ENCODE measurements at places on chromosomes 1 and 21. TPM values are rescaled to one million over a fixed set of nuclear protein-coding genes. Genes with fewer than 3 reads are reported as not detected.

- no peak for DNase-seq
- no peak overlapping the region for H3K4me3 ChIP-seq
- H3K36me3 ChIP-seq = no peaks in the 10 kb centered on the region
Measured at GRCh38 chr1:145863282-145864018, 4.6 kb upstream of the PIAS3 start.

- DNase-seq = no peak
- H3K27me3 ChIP-seq = no peaks in the 10 kb centered on the region
- peak overlapping the region; percentile 95 for H3K27ac ChIP-seq
Measured at GRCh38 chr1:165632491-165632890, 1.5 kb downstream of the MGST3 start.

DNA sequence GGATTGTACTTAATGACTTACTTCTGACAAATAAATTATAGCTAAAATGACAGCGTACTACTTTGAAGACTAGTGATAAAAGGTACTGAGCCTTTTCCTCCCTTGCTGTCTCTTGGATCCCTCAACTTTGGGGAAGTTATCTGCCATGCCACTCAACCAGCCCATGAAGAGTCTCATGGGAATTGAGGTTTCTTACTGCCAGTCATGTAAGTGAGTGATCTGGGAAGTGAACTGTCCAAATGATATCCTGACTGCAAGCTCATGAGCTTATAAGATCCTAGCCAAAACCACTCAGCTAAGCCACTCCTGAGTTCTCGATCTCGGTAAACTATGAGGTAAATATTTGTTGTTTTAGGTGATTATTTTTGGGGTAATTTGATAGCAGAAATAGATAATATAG lies 247.8 kb downstream of the NCAM2 start:
- no peaks in the 10 kb centered on the region for H3K36me3 ChIP-seq
- no peak overlapping the region for H3K27ac ChIP-seq
- H3K27me3 ChIP-seq = no peaks in the 10 kb centered on the region
- no peaks in the 10 kb centered on the region for H3K4me1 ChIP-seq
- no peak overlapping the region for H3K4me3 ChIP-seq
- no peak for DNase-seq

DNA sequence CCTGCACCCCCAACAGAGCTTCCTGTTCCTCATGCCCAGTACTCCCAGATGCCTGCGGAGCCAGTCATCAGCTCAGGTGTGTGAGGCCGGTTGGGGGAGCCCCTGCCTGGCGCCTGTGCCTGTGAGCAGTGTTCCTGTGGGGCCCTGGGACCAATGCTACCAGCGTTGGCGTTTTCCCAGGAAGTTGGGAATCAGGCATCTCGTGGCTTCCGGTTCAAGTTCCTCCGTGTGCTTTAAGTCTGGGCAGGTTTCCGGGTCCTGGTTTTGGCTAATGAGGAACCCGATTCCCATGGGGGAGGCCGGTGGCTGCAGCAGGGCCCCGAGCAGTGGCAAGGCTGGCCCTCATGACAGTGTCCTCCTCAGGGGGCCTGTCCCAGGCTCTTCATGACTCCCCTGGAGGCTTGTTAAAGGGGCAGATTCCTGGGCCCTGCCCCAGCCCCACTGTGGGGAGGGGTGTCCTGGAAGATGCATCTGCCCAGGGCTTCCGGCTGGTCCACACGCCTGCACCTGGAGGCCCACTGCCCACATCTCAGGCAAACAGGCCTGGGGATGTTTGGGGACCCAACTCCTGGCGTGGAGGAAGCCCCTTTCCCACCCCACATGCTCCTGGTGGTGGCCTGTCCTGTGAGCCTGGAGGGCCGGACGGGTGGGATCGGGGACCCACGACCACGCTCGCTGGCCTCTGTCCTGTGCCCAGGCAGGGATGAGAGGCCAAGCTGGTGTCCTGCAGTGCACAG lies 26.2 kb downstream of the TP73 start:
- no peaks in the 10 kb centered on the region for H3K36me3 ChIP-seq
- H3K27ac ChIP-seq = no peak overlapping the region
- no peak for DNase-seq
- no peak overlapping the region for H3K4me3 ChIP-seq
- H3K4me1 ChIP-seq = peaks cover 9% of the 10 kb centered on the region

DNA sequence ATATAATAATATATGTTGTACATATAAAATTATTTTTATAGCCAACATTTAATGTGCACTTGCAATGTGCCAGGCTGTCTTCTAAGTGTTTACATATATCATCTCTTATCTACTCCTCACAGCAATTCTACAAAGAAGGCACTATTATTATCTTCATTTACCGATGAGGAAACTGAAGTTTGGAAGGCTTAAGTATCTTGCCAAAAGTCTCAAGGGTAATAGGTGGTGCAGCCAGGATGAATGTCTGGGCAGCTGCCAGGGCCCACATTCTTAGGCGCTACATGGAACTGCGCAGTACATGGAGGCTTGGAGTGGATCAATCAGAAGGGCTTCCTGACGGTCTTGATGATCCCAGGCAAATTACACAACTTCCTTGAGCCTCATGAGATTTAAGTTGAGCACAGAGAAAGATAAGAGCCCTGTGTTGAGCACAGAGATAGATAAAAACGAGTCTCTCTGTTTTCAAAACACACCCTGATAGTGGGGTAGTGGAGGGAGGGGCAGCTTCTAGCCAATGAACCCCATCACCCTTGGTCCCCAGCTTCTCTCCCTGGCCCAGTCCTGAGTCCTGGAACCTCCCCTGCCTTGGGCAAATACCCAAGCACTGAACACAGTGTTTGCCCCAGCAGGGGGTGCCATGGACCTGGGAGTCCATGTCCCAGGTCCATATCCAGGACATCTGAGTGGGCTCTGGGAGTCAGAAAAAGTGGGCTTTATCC lies 9.2 kb downstream of the POU3F1 start:
- no peak overlapping the region for H3K4me3 ChIP-seq
- H3K4me1 ChIP-seq = no peaks in the 10 kb centered on the region
- H3K27ac ChIP-seq = no peak overlapping the region
- H3K36me3 ChIP-seq = no peaks in the 10 kb centered on the region
- H3K27me3 ChIP-seq = peaks cover 52% of the 10 kb centered on the region

- peaks cover 21% of the 10 kb centered on the region for H3K4me1 ChIP-seq
- H3K27me3 ChIP-seq = no peaks in the 10 kb centered on the region
Measured at GRCh38 chr1:180898441-180899219, 14.1 kb upstream of the KIAA1614 start.

- peaks cover 19% of the 10 kb centered on the region for H3K4me1 ChIP-seq
- no peaks in the 10 kb centered on the region for H3K27me3 ChIP-seq
- H3K27ac ChIP-seq = peak overlapping the region; percentile 81
- no peak for DNase-seq
- no peaks in the 10 kb centered on the region for H3K36me3 ChIP-seq
Measured at GRCh38 chr1:210311726-210312493, 16.8 kb upstream of the HHAT start.

DNA sequence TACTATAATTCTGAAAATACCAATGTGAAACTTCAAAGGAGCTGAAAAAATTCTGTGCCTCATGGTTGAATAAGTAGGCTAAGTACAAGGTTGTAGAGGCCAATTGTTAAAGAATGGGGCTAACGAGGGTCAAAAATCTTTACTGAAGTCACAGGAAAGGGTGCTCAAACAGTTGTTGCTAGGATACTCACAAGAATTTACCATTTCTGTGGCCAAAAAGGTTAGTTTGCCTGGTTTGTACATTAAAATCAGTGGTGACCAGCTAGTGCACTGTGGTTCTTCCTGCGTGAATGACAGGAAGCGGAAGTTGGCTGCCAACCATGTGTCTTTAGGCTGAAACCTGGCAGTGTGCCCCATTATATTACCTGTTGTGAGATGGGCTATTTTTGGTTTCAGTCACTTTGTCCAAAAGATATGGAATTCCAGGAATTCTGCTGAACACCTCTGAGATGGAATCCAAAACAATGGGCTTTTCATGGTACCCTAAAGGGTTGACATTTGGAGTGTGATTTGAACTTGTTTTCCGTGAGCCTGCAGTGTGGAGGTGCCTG lies 13.5 kb downstream of the MAP3K21 start:
- H3K27me3 ChIP-seq = peaks cover 41% of the 10 kb centered on the region
- H3K36me3 ChIP-seq = no peaks in the 10 kb centered on the region
- H3K4me3 ChIP-seq = no peak overlapping the region
- DNase-seq = no peak
- H3K27ac ChIP-seq = no peak overlapping the region

DNA sequence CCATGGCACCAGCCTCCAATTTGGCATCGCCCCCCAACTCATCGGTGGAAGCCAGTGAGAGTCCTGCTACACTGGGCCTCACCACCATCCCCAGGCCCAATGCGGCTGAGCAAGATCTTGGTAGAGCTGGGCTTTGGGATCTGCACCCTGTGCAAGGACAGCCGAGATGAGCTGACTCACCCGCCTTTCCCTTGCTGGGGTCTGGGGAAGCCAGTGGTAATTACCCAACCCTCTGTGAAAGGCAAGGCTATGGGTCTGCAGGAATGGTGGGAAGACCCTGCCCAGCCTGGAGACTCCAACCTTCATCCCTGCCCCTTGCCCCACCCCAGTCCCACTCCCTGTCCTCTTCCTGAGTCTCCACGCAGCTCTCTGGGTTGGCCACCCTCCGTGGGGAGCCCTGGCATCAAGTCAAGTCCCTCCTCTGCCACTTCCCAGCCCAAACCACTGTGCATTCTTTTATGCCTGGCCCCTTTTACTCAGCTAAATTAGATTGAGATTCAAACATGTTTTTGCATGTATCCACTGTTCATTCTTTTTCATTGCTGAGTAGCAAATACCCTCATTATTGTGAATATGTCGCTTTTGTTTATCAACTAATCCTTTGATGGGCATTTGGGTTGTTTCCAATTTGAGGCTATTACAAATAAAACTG lies 8.8 kb downstream of the SMCP start:
- no peak overlapping the region for H3K27ac ChIP-seq
- no peaks in the 10 kb centered on the region for H3K36me3 ChIP-seq
- H3K27me3 ChIP-seq = no peaks in the 10 kb centered on the region
- DNase-seq = no peak
- no peak overlapping the region for H3K4me3 ChIP-seq
- H3K4me1 ChIP-seq = no peaks in the 10 kb centered on the region

DNA sequence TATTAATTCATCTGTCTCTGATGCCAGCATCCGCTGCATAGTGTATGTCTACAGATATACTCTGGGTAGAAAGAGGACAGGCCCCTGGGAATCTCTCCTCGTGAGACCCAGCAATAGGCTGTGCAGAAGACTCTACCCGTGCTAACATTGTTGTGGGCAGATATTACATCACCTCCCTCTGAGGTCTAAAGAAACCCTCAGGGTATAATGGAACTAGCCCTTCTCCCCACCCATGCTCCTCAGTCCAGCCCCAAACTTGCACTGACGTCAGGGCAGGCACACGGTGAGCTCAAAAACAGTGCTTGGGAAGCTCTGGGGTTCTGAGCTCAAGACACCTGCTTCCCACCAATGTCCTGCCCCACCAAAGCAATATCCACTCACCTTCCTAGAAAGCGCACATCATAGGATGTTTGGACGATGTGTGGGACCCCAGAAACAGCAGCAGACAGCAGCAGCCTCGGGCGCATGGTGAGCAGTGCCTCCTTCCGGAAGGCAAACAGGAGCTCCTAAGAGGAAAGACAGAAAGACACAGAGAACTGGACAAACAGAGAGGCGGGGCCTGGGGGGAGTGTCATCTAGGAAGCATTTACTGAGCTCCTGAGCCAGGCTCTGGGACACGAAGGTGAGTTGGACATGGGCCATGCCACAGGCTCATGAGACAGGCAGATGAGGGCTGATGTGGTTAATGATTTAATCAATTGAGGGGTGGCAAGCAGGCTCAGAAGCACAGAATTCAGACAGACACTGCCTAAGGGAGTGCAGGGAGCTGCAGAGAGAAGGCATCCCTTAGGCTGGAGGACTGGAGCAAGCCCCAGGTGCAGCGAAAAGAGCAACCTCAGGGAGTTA lies 4.8 kb downstream of the OVGP1 start:
- DNase-seq = no peak
- H3K36me3 ChIP-seq = peaks cover 9% of the 10 kb centered on the region
- no peak overlapping the region for H3K4me3 ChIP-seq
- H3K27me3 ChIP-seq = no peaks in the 10 kb centered on the region
- H3K4me1 ChIP-seq = no peaks in the 10 kb centered on the region
- H3K27ac ChIP-seq = no peak overlapping the region

DNA sequence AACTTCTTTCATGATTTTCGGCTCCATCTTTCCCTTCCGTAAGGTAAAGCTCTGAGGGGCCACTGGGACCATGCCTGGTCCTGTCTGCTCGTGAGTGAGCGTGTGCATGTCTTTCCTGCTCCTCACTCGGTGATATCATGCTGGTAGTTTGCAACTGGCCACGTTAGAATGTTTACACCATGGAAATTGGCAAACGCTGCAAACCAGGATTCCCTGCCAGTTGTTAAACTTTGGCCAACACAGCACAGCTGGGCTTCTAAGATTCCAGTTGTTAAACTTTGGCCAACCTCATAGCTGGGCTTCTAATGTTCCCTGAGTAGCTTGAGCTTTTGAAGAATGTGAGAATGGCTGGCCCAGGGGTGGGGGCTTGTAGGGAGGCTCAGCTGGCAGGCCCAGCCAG lies 68.0 kb upstream of the ACTL8 start:
- H3K27ac ChIP-seq = no peak overlapping the region
- peaks cover 46% of the 10 kb centered on the region for H3K36me3 ChIP-seq
- no peak for DNase-seq
- H3K27me3 ChIP-seq = no peaks in the 10 kb centered on the region
- H3K4me1 ChIP-seq = peaks cover 15% of the 10 kb centered on the region

- no peak overlapping the region for H3K4me3 ChIP-seq
- no peaks in the 10 kb centered on the region for H3K4me1 ChIP-seq
- H3K27ac ChIP-seq = no peak overlapping the region
- DNase-seq = no peak
- no peaks in the 10 kb centered on the region for H3K36me3 ChIP-seq
Measured at GRCh38 chr1:247288341-247288740, 32.5 kb downstream of the VN1R5 start.

DNA sequence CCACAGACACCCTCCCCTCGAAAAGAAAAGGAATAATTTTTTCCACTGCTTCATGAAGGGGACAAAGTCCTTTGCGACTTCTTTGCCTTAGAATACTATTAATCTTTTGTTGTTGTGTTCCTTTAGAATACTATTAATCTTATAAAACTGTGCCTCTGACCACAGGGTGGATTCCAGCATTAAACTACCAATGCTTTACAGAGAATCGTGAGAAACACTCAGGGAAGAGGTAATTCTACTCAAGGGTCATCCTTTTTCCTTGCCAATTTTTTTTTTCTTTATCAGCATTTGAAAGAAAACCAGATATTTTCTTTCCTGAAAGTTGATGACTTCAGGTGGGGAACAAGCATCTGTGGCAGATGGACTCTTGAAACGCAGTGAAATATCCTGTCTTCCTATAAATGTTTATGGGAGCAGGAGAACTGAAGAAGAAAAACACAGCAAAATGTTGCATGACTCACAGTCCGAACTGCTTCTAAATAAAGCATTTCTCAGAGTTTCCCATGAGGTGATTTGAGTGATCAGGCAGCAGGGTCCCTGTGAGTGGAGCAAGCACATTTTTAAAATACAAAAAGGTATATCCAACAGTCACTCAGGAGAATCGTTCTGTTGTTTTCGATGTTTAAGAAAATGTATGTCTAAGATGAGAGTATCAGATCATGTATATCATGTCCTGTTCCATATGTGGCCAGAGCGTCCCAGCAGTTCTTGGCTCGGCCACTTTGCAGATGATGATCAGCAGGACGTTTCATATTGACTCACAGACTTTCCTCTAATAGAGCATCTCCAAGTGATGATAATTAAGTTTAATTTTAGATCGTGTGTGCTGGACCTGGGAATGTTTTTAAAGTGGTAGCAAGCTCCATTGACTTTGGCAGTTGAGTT lies 154.2 kb upstream of the RUNX1 start:
- no peak overlapping the region for H3K4me3 ChIP-seq
- DNase-seq = no peak
- peaks cover 41% of the 10 kb centered on the region for H3K4me1 ChIP-seq

Gene HCRTR1
- total RNA-seq = 0.44 TPM

Gene GNAT2
- not detected for total RNA-seq

Gene IVNS1ABP
- 70.3 TPM for total RNA-seq

Gene DPT
- total RNA-seq = 45.6 TPM

Gene LIPI
- not detected for total RNA-seq

Gene SH2D2A
- total RNA-seq = 0.88 TPM

Gene C1orf74
- total RNA-seq = 1.9 TPM

Gene AZIN2
- 2.8 TPM for total RNA-seq

Gene NEK2
- 0.19 TPM for total RNA-seq
